ENCODE measurements at places on chromosomes 6 and 20.
A peak's percentile ranks its signal among the peaks of the same experiment; 100 is the strongest.

- DNase-seq, result no peak
Observed at GRCh38 chr6:84280030-84280429, 52.6 kb upstream of the CEP162 start.

GRCh38 chr6:4732691-4733315 lies 43.4 kb upstream of the CDYL start:
- DNase-seq, result no peak

DNA sequence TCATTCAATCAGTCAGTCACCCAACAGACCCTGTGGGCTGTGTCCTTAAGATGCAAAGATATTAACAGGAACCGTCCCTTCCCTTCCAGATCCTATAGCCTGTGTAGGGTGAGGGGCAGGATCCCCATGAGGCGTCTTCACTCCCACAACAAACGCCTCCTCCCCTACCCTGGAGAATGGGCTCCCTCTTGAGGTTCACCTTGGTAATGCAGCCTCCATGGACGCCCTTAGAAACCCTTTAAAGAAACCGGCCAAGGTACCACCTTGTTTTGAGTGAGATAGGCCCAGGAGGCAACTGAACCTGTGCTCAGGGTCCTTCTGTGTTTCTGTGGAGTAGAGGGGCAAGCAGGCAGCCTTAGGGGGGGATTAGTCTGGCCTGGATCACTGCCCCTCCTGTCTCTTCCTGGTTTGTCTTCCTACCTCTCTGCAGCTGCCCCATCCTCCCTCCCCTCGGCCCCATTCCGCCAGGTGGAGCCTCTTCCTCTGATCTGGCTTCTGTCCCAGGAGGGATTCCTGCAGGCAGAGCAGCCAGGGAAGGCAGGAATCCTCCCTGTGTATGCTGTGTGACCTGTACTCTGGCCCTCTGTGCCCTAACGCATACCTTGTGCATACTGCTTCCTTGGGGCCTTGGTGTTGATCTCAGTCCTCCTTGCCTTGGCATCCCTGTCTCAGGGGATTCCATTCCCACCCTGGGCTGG lies 6.6 kb upstream of the GUCA1A start:
- DNase-seq, result peak; percentile 94

DNA sequence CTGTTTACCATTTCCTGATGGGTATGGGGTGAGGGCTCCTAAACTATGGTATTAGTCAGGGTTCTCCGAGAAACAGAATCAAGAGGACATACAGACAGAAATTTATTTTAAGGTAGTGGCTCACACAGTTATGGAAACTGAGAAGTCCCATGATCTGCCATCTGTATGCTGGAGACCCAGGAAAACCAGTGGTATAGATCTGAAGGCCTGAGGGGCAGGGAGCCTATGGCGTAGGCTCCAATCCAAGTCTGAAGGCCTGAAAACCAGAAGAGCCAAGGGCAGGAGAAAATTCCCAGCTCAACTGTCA lies 93.6 kb downstream of the ANKRD6 start:
- no peak for DNase-seq

DNA sequence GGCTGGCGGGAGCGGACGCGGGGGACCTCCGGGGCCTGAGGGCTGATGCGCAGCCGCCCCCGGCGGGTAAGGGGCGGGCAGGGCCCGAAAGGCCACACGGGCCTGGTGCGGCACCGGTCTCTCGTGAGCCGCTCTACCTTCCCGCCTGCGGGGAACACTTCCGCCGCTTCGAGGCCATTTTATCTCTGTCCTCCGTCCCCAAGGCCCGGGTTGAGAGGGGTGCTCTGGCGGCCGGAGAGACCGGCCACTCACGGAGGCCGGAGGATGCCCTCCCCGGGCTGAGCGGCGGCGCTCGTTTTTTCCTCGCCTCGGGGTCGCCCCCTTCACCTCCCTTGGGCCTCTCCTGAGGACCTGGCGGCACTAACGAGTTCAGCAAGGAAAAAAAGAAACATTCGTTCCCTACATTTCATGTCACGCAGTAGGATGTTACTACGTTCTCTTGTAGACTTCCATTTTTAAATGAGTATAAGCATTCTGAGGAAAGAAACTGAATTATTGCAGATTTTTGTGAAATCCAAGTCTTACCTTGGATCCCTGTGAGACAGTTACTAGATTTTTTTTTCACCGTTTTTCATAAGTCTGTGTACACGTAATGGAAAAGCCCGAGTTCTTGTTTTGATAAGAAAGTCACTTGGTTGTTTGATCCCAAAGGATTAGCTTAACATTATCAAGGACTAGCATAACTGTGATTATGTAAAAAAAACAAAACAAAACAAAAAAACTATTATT lies 575 bp downstream of the WTAP start:
- peak; percentile 74 for DNase-seq

DNA sequence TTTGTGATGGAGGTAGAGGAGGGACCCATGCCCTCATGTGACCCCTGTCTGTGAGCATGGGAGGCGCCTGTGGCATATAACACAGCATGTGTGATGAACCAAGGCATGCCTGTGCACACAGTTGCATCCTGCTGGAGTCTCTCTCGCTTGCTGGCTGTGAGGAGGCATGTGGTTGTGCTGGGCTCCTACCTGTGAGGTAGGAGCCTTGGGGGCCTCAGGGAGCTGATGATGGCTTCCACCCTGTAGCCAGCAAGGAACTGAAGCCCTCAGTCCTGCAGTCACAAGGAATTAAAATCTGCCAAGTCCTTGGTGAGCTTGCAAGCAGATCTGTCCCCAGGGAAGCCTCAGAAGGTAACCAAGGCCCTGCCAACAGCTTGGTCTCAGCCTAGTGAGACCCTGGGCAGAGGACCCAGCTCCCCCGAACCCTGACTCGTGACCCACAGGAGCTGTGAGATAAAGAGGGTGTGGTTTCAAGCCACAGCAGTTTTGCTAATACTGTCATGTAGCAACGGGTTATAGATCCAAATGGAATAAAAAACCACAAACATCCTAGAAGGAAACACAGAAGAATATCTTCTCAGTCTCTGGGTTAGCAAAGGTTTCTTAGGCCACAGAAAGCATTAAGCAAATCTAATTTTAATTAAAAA lies 145.7 kb downstream of the WDR27 start:
- peak; percentile 47 for DNase-seq

GRCh38 chr6:144013486-144013909 lies 5.4 kb upstream of the PLAGL1 start:
- peak; percentile 87 for DNase-seq

GRCh38 chr6:49336514-49337131 lies 126.4 kb downstream of the MMUT start:
- no peak for DNase-seq

- DNase-seq, result peak; percentile 88
Observed at GRCh38 chr20:2745060-2745910, 52.7 kb downstream of the EBF4 start.

DNA sequence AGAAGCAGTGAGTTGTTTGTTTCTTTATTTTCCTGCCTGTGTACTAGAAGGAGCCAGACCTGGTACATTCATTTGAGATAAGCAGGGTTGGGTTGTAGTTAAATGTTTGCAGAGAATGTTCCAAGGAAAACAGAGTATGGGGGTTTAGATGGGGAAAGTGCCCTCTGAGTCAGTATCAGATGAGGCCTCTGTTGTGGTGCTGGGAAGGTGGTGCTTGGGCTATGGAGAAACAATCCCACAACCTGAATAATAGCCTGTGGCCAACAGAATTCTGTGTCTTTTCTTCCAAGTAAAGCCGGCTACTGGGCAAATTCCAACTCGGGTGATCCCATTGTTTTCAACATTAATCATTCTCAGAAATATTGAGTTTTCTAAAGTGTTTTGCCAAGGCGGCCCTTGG lies 109.3 kb downstream of the RNF144B start:
- DNase-seq, result no peak

DNA sequence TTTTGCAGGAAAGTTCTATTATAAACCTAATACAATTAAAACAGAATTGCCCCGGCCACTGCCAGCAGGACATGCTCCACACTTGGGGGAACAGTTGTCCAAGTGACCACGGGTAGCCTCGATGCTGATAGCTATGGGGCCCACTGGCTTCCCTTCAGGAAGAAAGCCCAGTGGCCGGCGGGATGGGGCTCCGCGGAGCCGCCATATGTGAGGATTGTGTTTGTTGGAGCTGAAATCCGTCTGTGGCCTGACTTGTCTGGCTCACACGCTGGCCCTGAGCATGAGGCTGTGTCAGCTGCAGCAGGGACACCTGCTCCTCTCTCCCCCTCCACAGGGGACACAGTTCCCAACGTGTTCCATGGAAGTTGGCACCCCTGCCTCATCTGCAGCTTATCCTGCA lies 46.6 kb downstream of the ZNF831 start:
- no peak for DNase-seq

GRCh38 chr6:122107256-122107852 lies 292.1 kb upstream of the HSF2 start:
- no peak for DNase-seq

GRCh38 chr6:138230759-138231380 lies 12.6 kb upstream of the PBOV1 start:
- DNase-seq, result no peak

GRCh38 chr6:83804886-83805285 lies 48.3 kb upstream of the RIPPLY2 start:
- DNase-seq, result no peak

DNA sequence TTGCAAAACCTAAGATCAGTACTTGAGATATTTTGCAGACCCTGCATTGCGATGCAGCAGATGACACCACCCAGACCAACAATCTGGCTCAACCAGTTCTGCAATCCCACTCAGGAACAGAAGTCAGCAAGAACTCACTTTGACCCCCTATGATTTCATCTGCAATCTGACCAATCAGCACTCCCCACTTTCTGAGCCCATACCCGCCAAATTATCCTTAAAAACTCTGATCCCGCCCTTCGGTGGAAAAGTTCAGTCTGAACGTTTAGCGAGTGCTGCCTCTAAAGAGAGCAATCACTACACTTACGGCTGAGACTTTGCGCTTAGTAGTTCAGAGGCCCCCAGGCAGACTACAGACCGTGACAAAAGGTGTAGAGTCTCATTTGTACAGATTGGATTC lies 17.3 kb upstream of the KIAA1586 start:
- DNase-seq, result no peak

GRCh38 chr20:19433371-19434350 lies 221.2 kb downstream of the SLC24A3 start:
- no peak for DNase-seq

DNA sequence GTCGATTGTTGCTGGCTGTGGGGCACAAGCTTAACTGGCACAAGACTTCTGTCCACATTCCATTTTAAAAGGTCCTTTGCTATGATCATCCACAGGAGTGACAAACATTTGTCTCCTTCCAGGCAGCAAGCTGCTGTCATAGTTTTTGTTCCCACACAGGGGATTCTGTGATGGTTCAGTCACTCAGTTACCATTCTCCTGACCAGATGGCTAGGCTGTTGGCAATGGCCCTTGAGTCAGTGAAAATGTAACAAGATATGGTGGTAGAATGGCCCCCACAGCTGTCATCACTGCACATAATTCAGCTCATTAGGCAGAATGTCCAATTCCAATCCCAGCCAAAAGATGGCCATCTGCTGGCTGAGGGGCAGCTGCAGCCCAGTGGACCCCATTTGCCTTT lies 13.7 kb downstream of the BPIFA1 start:
- no peak for DNase-seq

Data from Karpas-422 (cell line).